ENCODE measurements at places on chromosomes 6 and 20.

GRCh38 chr20:22503577-22503976 lies 80.8 kb downstream of the FOXA2 start:
- no peaks in the 10 kb centered on the region for H3K4me1 ChIP-seq
- no peak overlapping the region for H3K4me3 ChIP-seq
- H3K36me3 ChIP-seq: no peaks in the 10 kb centered on the region
- no peaks in the 10 kb centered on the region for H3K27me3 ChIP-seq
- no peak overlapping the region for H3K27ac ChIP-seq

GRCh38 chr20:37538003-37538402 lies 10.3 kb upstream of the BLCAP start:
- no peaks in the 10 kb centered on the region for H3K36me3 ChIP-seq
- H3K4me3 ChIP-seq: no peak overlapping the region
- H3K27ac ChIP-seq: no peak overlapping the region
- H3K27me3 ChIP-seq: no peaks in the 10 kb centered on the region
- no peak for DNase-seq

DNA sequence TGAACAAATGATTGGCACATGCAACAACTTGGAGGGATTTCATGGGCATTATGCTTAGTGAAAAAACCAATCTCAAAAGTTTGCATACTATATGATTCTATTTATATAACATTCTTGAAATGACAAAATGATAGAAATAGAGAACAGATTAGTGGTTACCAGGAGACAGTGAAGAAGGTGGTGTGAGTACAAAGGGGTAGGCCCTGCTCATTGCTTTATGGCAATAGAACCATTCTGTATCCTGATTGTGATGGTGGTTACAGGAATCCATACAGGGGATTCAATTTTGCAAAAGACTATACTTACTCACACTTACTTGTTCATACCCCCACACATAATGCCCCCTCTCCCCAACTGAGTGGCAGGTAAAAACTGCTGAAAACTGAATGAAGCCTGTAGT lies 30.2 kb upstream of the LAMA4 start:
- H3K36me3 ChIP-seq: no peaks in the 10 kb centered on the region
- H3K4me3 ChIP-seq: no peak overlapping the region
- no peaks in the 10 kb centered on the region for H3K27me3 ChIP-seq
- no peak overlapping the region for H3K27ac ChIP-seq
- DNase-seq: no peak

- H3K4me1 ChIP-seq: peaks cover 6% of the 10 kb centered on the region
- no peak for DNase-seq
- H3K27me3 ChIP-seq: peaks cover 81% of the 10 kb centered on the region
- no peak overlapping the region for H3K4me3 ChIP-seq
- no peaks in the 10 kb centered on the region for H3K36me3 ChIP-seq
Observed at GRCh38 chr6:30172681-30173080, 9.3 kb downstream of the TRIM15 start.

- H3K27ac ChIP-seq: no peak overlapping the region
- no peaks in the 10 kb centered on the region for H3K27me3 ChIP-seq
- no peaks in the 10 kb centered on the region for H3K4me1 ChIP-seq
- DNase-seq: no peak
Observed at GRCh38 chr6:110625883-110626282, 149.5 kb upstream of the SLC22A16 start.
